ENCODE measurements at places on chromosomes 3 and 15.
A peak's percentile ranks its signal among the peaks of the same experiment; 100 is the strongest.

DNA sequence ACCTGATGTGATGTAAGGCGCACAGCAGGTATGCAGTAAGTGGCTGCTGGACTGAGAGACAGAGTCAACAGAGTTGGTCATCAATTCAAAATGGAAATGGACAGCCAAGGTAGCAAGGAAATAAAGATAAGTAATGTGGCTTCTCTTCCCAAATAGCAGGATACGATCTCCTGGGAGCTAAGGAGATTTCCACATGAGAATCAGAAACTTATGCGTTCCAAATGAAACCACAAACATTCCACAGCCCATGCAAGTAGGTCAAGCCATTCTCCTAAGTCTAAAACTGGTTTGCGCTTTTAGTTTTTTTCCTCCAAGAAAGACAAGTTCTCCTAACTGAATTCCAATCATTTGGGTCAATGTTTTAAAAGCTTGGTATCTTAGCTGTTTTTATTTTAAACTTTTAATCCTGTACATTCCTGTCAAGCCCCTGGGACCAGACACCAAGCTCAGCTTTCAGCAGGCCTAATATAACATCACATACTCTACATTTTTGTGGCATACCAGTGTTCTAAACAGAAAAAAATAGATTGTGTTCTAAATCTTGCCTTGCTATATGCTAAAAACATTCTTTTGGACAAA, 73.7 kb upstream of the TSPAN3 start:
- DNase-seq = no peak

DNA sequence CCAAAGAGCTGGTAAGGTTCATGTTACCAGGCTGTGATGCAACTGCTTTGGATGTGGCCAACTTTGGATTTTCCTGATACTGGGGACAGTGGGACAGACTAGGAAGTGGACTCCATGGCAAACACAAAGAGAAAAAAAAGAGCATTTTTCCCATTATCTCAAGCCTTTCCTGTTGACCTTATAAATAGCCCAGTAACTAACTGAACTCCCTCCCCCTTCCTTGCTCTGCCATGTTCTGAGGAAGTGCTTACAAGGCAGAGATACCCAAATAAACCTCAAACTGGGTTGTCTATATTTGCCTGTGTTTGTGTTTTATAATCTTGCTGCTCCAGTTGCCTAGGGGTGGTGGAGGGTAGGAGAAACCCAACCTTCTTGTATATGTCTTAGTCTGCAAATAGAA, 27.3 kb upstream of the SLC9A9 start:
- no peak for DNase-seq

- DNase-seq = no peak
Measured at GRCh38 chr3:42368861-42369260, 41.5 kb downstream of the LYZL4 start.

- no peak for DNase-seq
Measured at GRCh38 chr3:81743096-81744025, 18.1 kb downstream of the GBE1 start.

DNA sequence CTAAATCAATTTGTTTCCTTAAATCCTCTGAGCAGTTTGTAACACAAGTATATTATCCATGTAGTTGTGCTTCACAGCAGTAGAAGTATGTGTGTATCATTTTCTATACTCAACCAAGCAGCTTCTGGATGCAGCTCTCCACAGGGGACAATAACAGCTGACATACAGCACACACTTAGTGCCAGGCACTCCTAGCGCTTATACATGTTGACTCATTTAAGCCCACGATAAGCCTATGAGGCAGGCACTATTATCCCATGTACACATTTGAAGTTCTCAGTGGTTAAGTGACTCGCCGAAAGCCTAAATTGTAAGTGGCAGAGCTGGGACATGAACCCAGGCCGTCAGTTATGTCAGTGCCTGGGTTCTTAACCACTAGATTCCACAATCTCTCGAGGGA, 20.3 kb upstream of the LPP start:
- no peak for DNase-seq

DNA sequence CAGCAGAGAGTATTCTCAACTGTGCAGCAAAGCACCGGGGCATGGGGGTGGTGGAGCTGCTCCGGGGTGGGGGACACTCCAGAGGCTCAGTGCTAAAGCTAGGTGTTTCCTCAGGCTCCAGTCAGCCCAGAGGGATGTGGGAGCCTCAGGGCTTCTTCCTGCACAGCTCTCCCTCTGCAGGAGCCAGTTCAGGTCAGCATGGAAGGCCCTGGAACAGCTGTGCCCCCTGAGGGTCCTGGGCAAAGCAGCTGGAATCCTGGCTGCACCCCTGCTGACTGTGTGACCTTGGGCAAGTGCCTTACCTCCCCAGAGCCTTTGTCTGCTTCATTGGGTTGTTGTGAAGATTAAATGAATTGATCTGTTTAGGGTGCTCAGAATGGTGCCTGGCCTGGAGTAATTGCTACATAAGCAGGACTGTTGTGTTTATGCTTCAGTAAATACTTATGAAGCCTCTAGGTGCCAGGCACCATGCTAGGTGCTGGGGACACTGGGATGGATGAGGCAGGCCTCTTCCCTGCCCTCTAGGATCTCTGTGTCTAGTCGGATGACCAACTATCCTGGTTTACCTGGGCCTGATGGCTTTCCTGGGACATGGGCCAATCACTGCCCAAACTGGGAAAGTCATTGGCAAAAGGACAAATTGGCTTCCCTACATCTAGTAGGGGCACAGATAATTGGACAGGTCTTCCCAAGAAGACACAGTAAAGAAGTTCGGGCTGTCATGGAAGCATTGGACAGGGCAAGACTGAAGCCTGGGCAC, 64.2 kb upstream of the LCTL start:
- no peak for DNase-seq

DNA sequence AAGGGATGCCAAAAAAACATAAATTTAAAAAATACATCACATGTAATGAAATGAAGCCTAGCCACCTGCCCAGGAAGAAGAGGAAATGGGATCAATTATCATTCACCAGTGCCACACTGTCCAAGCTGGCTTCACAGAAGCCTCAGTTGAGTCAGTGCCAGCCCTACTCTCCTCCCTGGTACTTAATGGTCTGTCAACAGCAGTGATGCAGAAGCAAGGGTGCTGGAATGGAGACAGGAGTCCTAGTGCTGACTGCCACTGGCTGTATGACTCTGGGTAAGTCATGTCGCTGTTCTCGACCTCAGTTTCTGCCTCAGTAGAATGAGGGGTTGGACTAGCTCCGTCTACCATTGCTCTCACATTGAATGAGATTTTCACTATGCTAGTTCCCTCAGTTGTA, 78.5 kb upstream of the LARS2 start:
- DNase-seq = no peak

GRCh38 chr3:141746962-141747361, 8.9 kb downstream of the RNF7 start:
- no peak for DNase-seq

DNA sequence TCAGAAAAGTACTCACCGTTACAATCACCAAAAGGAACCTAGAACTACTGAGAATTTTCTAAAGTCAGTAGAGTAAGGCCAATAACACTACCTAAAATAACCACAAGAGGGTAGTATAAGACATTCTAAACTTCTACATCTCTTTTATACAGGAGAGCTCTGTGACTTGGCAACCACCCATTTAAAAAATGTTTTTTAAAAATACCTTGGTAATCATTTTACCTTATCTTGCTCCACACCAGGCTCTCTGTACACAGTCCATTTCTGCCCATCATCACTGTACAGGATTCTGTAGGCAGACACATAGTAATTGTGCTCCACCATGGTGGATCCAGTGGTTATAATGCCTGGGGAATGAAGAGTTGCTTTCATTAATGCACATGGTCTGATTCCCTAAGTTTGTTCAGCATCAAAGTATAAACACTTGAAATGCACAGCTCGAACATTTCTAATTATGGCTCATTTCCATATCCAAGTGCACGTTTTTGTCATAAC, 54.5 kb downstream of the ST3GAL6 start:
- no peak for DNase-seq

GRCh38 chr3:9408546-9408945, 11.1 kb downstream of the SETD5 start:
- DNase-seq = no peak

DNA sequence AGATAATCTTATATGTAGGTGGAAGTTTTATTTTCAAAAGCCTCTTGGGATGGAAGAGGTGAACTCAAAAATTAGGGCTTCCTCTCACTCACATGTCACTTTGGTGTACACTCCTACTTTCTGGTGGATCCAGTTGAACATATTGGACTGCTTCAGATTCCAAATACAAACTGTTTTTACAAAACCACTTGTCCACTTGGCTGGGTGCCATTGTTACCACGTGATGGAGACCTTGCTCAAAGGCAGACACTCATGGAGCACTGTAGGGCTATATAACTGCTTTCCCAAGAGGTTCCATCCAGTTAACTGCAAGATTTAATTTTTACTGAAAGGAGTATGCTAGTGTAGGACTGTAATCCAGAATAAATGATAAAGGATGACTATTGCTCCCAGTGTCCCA, 307.0 kb downstream of the EPHA6 start:
- no peak for DNase-seq

GRCh38 chr3:31815631-31816440, 165.2 kb downstream of the OSBPL10 start:
- no peak for DNase-seq

DNA sequence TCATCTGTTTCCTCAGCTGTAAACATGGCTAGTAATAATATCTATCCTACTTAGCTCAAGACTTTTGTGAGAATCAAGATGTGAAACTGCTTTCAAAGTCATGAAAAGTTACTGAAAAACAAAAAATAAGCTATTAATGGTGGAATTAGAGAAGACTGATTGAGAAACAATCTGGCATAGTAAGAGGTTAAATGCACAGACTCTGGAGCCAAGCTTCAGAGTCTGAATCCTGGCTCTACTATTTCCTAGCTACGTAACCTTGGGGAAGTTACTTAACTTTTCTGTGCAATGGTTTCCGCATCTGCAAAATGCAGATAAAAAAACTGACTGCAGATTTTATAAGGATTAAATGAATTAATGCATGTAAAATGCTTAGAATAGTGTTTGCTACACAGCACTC, 28.8 kb downstream of the LRRFIP2 start:
- no peak for DNase-seq

GRCh38 chr15:66222273-66223198, 31.0 kb downstream of the MEGF11 start:
- DNase-seq = no peak

DNA sequence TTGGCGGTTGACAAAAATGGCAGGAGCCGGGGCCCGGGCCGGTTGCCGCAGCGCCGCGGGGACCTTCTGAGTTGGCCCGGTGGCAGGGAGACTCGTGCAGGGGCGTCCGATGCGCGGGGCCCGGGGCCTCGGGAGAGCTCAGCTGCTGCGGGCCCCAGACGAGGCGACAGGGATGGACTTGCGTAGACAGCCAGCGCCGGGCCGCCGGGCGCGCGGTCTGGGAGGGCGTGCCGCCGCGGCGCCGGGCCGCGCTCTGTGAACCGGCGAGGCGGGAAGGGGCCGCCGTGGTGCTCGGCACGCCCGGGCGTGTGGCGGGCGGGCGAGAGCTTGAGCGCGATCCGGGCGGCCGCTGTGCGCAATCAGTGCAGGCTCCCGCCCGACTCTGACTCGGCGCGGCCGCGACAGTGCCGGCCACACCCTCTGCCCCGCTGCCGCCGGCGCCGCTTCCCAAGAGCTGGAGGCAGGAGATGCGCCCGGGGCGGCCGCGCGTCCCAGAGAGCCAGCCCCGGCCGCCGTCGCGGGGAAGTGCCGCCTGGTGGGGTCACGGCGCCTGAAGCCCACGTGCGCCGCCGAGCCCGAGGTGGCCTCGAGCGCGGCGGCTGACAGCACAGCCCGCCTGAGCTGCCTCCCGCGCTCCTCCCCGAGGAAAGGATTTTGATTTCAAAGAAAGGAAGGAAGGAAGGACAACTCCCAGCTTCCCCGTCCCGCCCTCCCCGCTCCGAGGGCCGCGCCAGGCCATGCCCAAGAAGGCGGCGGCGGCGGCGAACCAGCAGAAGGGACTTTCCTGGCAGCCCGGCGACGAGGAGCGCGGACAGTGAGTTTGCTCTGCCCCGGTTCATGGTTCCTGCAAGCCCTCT, 657 bp downstream of the TLNRD1 start:
- peak; percentile 32 for DNase-seq

GRCh38 chr15:45179221-45179985, 8.4 kb downstream of the SHF start:
- DNase-seq = no peak

GRCh38 chr15:61003437-61004218, 225.5 kb downstream of the RORA start:
- no peak for DNase-seq

DNA sequence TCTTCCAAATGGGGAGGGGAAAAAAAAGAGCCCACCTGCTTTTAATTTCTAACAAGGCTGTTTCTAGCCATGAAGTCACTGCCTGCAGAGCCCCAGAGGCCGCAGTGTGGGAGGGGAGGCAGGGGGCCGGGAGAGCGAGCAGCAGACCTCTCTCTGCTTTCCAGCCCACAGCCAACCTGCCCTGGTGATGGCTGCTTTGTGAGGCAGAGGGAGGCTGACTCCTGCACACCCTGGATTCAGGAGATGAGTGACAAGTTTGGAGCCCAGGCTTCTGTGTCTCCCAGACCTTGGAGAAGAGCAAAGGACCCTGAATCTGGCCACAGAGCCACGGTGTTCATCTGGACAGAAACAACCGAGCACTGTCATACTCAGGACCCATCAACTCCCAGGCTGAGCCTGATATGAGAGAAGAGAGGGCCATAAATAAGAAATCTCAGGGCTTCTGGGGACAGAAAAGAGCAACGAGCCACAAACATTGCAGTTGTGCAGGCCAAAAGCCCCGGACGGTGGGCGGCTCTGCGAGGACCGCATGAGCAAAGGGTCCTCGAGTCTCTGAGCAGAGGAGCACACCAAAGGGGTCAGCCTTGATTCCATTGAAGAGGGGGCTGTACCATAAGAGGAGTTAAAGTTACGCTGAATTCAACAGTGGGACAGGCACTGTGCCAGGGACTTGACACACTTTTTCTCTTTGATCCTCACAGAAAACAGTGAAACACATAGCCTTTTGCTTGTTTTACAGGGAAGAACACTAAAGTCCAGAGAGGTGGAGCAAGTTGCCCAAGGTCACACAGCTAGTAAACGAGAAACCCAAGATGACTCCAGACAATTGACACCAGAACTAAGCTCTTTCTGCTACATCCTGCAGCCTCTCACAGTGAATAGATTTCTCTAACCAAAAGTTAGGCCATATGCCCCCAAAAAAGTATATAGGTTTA, 97.2 kb downstream of the SEMA5B start:
- DNase-seq = no peak

GRCh38 chr3:14988988-14989394, 41.6 kb downstream of the NR2C2 start:
- peak; percentile 60 for DNase-seq

DNA sequence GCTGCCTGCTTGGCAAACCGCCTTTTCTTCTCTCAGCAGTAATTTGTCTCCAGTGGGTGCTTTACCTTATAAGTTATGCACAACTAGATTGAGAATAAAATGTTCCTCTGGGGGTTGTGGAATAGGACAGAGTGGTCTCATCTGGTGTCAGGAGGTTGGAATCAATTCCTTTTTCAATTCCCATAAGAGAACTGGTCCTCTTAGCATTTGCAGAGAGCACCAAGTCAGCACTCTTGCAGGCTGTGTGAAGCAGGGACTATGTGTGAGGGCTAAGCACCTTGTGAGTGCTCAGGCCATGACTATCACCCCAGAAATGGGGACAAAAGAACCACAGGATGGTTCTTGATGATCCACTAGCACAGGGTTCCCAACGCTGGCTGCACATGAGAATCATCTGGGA, 163.6 kb upstream of the UMPS start:
- no peak for DNase-seq
